ENCODE measurements at places on chromosomes 13 and 19. TPM values are rescaled to one million over a fixed set of nuclear protein-coding genes. Genes with fewer than 3 reads are reported as not detected.

- no peak for DNase-seq
Measured at GRCh38 chr13:46521921-46522747, 30.8 kb upstream of the LRCH1 start.

- no peak for DNase-seq
Measured at GRCh38 chr19:5228932-5229777, 111.5 kb downstream of the PTPRS start.

The C19orf67 gene
- total RNA-seq: not detected

The KCNN4 gene
- total RNA-seq: 3.0 TPM

- peak; percentile 88 for DNase-seq
Measured at GRCh38 chr19:13002166-13002898, 7.1 kb downstream of the NFIX start.
